NT2/D1 (cell line): ENCODE measurements at places on chromosomes 11 and 22.

GRCh38 chr22:27100789-27101188, 443.4 kb downstream of the MIAT start:
- DNase-seq, result peak; percentile 39

- no peak for DNase-seq
Observed at GRCh38 chr11:35725885-35726284, 63.3 kb downstream of the TRIM44 start.

- peak; percentile 57 for DNase-seq
Observed at GRCh38 chr22:36180038-36180880, 19.7 kb upstream of the APOL3 start.

DNA sequence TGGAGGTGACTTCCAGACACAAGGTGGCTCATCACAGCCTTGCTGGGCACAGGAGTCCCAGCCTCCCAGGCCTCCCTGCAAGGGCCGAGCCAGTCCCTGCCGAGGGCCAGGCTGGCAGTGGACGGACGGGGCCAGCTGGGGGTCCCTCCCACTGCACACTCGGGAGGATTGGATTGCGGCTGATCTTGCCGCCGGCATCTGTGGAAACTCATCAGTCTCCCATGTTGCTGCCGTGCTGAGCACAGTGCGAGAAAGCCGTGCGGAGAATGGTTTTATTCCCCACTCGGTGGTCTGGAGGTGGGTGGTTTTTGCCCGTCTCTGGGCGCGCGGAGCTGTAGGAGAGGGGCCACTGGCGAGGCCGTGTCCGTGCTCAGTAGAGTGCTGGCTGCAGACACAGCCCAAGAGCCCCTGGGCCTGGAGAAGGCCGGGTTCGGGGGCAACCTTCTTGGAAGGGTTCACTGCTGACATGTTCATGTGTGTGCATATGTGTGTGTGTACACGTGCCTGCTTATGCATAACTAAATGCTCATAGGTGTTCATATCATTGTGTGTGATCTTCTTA, 1246.4 kb downstream of the BRD1 start:
- no peak for DNase-seq

- no peak for DNase-seq
Observed at GRCh38 chr11:65116370-65117205, 913 bp downstream of the ZNHIT2 start.

DNA sequence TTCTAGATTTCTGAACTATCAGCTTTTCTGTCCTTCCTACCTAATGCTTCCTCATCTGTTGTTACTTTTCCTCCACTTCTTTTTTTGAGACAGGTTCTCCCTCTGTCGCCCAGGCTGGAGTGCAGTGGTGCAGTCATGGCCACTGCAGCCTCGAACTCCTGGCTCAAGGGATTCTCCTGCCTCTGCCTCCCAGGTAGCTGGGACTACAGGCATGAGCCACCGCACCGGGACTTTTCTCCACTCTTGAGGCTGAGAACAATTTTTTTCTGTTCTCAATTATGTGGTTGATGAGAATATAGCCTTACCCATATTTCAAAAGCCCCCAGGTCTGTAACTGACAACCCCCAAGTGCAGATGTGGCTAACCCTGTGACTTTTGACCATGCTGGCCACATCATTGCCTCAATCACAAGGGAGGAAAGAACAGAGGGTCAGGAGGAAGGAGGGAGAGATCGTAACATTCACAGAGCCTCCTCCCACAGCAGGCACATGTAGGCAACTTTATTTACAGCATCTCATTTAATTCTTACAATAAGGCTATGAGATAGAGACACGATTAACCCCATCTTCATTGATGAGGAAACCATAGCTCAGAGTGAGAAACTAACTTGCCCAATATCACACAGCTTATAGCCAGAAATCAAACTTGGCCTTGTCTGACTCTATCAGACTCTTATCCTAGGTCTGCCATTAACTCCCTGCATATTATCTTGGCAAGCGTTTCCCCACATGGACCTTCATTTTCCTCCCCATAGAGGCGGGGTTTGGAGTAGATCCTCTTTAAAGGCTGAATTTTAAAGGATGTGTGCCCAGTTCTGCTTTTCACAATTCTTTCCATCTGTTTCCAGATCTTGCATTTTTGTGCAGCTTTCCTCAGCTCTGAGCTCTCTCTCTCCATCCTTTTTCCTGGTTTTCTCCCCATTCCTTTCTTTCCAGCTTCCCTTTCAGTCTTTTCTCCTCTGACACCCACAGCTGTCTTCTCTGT, 9.6 kb downstream of the POU2F3 start:
- DNase-seq, result no peak

DNA sequence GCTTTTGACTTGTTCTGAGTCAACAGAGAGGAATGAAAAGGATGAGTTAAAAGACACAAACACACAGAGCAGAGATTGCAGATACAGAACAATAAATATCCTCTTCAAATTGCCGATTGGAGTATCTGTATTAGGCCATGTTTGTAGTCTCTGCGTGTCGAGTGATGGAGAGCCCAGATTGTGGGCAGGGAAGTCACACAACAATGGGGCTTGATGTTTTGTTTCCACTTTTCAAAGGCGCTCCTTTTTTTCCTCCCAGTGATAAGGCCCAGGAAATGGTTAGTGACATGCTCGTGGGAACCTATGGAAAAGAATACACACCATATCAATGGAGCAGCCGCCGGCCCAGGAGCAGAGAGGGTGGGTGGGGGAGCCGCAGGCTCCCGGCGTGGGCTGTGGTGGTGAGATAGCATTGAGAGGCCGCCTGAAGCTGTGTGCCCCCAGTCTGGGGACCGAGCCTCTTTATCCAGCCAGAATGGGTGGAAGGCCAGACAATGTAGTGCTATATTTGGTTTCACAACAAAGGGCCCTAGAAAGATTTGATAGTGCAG, 555.9 kb downstream of the INSC start:
- no peak for DNase-seq

GRCh38 chr11:106331176-106331575, 253.7 kb downstream of the AASDHPPT start:
- DNase-seq, result no peak

- no peak for DNase-seq
Observed at GRCh38 chr11:102110761-102111010, 439 bp downstream of the YAP1 start.

- no peak for DNase-seq
Observed at GRCh38 chr11:33588056-33588455, 112.6 kb downstream of the C11orf91 start.

DNA sequence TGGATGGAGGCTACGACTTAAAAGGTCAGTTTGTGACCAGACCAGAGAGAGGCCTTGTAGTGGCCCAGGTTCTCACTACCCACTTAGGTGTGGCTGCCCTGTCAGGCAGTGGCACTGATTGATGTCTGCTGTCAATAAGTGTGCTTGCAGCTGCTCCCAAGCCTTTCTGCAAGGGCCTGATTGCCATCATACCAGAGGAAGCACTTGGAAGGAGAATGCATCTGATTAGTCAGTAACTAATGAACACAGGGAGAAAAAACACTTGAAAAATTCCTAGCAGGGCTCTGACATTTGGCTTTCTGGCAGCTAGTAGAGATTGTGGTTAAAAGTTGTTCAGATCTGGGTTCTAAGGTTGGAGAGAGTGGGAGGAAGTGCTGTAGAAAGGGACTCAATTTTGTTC, 107.5 kb downstream of the NAV2 start:
- DNase-seq, result no peak

- DNase-seq, result no peak
Observed at GRCh38 chr11:46360878-46361277, 13.6 kb downstream of the DGKZ start.

GRCh38 chr11:70675697-70676374, 277.5 kb downstream of the CTTN start:
- DNase-seq, result no peak

DNA sequence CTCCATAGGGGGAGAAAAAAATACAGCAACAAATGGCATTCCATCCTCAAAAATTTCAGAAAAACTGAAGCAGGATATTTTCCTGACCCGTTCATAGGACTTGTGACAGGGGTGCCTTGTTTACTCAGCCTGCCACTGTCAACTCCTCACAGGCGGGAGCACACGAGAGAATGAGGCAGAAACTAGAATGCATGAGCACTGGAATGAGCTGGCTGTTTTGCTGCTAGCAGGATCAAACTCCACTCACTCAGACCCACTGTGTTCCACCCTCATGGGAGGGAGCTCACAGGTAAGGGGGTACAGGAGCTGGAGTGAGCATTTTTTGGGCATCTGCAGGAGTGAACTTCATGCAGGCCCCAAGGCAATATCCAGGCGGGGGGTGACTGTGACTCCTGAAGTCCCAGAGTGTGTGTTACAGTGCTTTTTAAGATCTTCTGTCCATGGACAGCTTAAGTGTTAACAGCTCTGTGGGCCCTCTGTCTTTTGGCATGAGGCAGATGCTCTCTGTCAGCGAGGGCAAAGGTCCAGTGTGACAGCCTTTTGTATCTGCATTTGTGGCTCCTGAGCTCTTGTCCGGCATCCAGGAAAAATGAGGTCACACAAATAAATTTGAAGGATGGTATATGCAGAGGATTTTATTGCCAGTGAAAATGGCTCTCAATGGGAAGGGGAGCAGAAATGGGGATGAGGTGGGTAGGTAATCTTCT, 905.7 kb upstream of the TENM4 start:
- DNase-seq, result no peak

GRCh38 chr11:43145653-43146052, 166.1 kb upstream of the API5 start:
- no peak for DNase-seq

DNA sequence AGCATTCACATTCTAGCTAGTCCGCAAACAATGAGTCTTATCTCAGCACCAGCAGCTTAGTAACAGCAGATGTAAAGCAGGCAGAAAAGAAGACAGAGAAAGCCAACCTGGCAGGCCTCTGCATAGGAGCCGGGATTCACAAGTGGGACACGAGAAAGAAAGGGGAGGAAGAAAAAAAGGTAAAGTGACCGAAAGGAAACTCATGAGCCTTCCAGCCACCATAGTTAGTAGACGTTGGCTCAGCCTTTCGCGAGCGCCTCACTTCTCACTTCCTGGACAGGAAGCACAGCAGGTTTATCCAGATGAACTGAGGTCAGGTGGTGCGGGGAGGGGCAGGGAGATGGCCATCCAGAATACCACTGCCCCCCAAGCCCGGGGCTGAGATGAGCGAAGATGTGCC, 19.7 kb upstream of the KAT5 start:
- DNase-seq, result no peak

DNA sequence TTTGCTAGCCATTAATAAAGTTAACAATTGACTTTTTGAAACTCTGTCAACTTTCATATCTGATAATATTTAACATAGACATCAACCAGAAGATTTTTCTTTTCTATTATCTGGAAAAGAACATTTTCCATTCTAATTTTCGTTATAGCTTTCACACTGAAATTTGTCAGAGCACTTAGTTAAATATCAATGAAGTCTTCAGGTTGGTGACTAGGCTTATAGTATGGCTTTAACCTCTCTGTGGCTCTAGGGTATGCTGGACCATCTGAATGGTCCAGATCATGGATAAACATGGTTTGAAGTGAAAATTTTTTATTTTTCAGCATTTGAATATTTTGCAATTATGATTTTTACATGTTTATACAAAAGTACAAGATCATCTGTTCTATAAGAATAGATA, 548.1 kb downstream of the CNTN5 start:
- no peak for DNase-seq

DNA sequence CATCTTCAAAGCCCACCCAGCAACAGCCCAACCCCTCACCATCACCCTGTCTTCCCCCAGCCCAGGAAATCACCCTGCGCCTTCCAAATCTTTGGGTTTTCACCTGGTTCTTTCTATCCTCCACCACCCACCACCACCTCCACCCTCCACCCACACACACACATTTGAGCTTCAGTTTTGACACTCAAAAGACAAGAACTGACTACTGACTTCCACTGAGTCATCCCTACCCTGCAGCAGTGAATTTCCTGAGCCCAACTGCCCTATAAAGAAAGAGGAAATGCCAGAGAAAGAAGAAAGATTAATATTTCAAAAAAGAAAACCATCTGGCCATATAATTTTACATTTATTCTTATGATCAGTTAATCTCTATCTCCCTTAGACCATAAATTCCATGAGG, 137.5 kb downstream of the CHST1 start:
- DNase-seq, result no peak

DNA sequence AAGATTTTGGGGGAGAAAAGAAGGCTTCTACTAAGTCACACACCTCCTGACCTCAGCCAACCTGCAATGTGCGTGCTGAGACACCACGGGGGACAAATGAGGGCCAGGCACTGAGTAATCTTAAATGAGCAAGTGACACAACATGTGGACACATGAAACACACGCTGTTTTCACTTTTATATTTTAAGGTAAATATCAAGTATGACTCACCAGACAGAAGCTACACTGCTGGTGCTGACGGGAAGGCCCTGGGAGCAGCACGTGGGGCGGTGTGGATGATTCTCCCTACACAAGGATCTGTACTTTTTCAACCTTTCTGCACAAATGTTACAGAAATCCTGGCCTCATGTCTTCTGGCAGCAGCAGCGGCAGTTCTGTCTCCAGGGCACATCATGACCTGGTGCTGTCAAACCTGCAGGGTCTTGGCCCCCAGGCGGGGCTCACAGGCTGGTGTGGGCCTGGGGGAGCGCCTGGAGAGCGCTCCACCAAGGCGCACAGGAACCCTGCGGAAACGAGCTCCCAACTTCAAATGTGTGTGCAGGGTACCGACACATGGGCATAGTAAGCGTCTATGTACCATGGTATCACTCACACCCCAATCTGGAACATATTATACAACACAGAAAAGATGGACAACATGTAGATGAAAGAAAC, 61.7 kb downstream of the DGCR2 start:
- no peak for DNase-seq

DNA sequence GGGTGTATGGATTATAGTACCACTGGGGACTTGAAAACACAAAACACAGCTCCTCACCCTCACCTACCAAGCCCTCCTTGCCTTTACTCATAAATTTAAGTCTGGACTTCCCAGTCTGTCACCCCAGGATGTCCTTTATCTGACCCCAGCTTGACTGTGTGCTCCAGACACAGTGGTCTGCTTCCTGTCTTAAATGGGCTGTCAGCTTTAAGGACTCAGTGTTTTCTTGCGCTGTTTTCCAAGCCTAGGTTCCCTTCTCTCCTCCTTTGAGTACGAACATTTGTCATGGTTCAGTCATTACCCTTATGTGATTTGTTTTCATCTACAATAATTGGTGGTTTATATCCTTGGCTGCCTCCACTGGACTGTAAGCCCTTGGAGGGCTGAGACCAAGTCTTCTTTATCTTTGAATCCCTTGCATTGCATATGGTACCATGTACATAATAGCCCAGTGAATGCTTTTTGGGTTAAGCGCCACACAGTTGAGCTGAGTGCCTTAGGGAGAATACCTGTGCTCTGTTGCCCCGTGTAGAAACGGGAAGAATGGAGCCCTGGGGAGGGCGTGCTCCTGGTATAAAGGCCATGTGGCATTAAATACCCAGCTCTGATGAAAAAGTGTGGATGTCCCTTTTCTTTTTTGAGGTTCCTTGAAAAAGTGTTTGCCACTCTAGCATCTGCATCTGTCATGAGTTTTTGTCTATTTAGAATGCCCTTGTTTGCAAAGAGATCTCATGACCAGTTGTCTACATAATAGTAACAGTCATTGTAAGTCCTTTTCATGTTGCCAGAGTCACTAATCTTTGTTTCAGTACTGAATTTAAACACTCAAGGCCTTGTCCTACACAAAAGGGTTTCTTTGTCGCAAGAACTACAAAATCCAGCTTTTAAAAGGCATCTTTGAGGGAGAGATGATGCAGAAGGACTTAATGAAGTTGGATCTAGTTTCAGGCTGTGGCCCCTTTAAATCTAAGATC, 14.0 kb downstream of the PANX1 start:
- DNase-seq, result no peak
